ENCODE measurements at places on chromosomes 4 and X.

GRCh38 chr4:185224597-185224996 lies 15.2 kb downstream of the SNX25 start:
- no peak for DNase-seq

DNA sequence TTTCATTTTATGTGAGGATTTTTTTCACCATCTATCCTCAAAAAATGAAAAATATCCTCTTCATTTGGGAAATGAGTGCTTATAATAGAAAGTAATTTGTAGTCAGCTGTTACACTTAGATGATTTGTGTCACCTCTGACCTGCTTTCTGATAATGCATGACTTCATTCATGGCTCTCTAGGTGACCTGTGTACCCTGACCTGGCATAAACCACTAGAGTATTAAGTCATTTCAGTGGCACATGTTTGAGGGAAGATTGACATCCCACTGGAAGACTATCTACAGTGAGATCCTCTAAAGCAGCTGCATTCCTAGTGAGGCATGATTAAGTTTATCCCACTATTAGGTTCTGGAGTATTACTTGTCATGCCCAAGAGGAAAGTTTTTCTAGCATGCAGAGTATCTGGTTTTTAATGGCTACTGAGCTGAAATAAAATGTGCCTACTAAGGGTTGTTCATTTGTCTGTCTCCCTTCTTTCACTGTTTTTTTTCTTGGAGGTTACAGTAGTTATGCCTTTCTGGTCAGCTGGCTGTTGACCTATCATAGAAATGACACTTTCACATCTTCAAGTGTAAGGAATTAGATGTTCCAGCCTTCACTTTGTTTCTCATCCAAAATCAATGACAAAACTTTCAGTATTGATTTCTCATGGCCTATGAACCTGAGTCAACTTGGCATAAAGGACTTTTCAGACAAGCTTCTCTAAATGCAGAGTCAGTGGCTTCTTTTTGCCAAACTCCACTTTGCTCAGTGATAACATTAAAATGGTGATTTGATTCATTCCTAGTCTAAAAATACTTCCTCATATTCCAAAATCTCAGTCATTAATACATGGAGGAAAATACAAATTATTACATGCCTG lies 33.1 kb downstream of the TET2 start:
- no peak for DNase-seq

DNA sequence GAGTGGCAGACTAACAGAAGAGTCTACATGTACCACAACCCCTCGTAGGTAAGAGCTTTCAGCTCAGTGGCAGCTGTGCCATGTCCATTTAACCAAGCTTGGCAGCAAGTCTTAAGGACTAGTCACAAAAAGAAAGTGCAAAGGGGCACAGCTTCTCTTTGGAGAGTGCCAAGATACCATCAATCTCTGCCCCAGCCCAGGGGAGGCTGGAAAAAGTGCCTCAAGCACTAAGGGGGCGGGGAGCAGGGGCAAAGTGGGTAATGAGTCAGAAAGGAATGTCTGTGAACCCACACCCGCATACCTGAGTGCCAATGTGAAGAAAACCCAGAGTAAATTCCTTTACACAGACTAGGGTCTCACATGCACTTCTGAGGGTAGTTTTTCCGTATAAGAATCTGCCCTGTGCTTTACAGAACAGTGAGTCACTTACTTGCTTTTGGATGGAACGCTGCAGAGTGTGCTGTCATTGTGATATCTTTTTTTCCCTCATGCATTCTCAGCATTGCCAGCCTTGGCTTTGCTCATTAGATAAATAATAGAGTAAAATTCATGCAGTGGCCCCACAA lies 219.8 kb downstream of the ZNF674 start:
- DNase-seq: no peak

- DNase-seq: no peak
Observed at GRCh38 chrX:614136-614535, 16.5 kb upstream of the SHOX start.

DNA sequence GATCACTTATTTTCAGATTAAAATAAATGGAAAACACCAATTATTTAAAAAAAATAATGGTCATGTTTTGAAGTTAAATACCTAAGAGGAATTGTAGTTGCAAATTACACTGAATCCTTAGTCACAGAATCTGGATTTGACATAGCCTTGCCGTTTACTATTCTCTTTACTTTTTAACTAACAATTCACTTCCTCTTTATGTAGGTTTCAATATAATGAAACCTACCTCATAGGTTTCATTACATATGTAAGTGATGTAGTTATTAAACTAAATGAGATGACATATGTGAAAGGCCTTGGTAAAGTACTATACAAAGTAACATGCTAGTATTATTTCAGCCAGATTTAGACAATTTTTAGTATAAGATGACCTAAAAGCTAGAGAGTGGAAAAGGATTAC lies 6.5 kb downstream of the SPP1 start:
- no peak for DNase-seq
